Type B pancreatic cell (in vitro differentiated cells): ENCODE measurements at places on chromosomes 7 and 10.

DNA sequence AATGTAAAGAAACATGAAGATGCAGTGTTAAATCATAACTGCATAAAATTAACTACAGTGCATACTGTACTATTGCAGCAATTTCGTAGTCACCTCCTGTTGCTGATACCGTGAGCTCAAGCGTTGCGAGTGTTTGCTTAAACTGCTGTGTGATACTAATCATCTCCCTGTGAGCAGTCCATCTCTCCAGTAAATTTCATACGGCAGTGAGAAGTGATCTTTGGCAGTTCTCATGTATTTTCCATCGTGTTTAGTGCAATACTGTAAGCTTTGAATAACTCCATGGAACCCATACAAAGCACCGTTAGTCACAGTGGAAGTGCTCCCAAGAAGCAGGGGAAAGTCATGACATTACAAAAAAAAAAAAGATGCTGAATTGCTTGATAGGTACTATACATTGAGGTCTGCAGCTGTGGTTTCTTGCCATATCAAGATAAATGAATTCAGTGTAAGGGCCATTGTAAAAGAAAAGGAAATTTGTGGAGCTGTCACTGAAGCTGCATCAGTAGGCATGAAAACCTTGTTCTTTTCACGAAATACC lies 360.4 kb downstream of the EXOC4 start:
- DNase-seq, result no peak

GRCh38 chr7:33888166-33888565 lies 17.2 kb upstream of the BMPER start:
- DNase-seq, result no peak

DNA sequence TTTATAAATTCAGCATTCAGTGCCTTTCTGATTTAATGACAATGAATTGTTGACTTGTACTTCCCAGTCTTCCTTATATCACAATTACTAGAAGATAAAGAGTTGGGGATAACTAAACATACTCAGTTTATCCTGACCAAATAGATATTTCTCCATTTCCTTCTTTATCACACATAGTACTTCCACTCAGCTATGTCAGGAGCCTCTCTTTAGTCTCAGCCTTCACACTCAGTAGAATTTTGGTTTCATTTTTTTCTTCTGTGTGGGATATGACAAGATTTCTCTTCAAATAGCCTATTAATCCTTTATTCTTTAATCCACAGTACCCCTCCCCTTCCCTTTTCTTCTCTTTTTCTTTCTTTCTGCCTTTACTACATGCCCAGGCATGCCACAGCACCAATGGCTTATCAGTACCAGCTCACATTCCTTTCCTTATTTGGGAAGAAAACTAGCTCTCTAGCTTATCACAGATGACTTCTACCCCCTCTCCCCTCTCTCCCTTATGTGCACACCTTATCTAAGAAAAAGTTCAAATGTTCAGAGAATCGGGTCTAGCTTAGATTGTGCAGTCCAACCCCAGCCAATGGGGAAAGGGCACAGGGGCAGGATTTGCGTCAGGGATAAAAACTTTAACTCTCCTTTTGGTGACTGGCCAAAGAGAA lies 109.0 kb downstream of the PHF14 start:
- no peak for DNase-seq

DNA sequence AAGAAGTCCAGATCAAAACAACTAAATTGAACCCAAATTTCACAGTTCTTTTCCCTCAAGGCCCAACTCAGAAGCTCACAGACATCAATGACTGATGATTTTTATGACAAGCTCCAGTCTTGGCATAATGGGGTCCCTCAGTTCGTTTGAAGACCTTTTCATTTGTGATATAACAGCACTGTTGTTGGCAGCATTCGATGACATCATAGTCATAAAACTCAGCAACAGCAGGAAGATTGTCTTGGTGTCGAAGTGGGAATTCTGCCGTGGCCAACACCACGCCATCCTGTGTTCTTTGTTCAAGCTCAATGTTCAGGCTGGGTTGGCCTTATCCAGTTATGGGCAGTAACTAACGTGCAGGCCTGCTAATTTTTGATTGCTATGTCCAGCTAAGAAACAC lies 261.7 kb downstream of the C7orf25 start:
- no peak for DNase-seq

DNA sequence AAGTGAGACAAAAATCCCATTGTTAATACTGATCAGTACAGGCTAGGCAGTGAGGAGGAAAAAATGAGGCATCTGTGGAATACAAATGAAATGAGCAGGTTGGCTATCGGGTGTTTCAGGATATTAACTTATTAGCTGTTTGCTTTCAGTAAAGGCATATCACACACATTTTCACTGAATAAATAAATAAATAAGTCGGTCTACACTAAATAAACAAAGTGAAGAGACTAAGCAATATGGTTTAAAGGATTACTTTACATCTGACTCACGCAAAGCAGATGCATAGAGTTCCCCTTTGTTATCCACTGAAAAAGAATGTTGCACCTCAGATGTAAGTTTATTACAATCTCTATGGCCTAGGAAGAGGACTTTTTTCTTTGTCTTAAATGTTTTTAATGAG lies 6.3 kb upstream of the SEMA3A start:
- no peak for DNase-seq

DNA sequence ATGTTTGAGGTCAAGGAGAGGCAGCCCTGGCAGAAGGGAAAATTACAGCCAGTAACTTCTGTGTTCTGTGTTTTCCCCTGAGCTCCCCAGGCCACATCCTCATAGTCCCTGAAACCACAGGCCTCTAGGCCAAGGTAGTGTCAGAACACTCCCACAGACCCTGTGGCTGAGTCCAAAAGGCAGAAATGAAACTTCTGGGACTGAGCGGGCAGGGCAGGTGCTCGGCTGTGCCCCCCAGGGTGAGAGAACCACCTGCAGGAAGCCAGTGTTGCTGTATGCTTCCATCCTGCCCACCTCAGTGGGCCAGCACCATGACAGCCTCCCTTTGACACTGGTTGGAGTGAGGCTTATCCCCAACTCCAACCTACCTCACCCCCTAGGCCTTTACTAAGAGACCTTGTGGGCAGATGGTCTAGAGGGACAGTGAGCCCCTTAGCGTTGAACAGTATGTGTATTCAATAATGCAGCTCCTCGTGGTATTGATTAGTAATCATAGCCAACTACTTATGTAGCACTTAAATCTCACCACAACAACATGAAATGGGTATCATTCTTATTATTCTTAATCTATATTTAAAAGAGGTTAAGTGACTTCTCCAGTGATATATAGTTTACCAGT lies 30.3 kb downstream of the PIK3CG start:
- no peak for DNase-seq

DNA sequence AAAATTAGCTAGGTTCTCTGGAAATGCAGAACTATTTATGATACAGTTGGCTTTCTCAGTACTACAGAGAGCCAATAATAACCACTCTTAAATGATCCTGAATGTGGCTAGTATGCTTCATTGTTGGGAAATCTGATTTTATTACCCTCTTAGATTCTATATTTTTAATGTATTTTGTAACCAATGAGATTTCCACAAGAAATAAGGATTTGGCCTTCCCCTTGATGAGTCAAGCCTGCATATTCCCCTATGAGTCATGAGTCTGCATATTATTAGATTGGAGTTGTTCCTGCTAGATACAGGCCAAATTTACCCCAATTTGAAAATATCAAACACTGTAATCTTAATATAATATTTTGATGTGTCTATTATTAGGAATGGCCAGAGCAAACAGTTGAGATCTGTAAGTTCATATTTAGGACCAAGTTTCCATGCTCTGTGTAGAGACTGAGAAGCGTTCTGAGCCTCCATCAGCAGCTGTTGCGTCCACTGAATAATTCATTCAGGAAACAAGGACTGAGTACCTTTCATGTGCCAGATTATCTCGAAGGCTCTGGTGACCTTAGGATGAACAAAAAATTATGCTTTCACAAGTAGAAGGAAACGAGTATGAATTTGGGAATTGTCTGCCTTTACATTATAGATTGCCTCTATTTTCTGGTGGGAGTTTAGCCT lies 793.4 kb downstream of the NRG3 start:
- no peak for DNase-seq
